K562 (cell line): ENCODE measurements at places on chromosomes 12 and 14. TPM values are rescaled to one million over a fixed set of nuclear protein-coding genes. Genes with fewer than 3 reads are reported as not detected.

Gene GLT1D1
- total RNA-seq: 0.04 and 0.07 TPM in 2 replicates

Gene ACVRL1
- 1.3 and 1.4 TPM in 2 replicates for total RNA-seq

Gene CLEC4D
- total RNA-seq: not detected in 2 replicates

Gene SAMD4A
- 6.8 TPM in 2 replicates for total RNA-seq

Gene GZMB
- total RNA-seq: 0.95 and 1.2 TPM in 2 replicates

Gene CACNA1C
- total RNA-seq: not detected in 2 replicates

Gene IFNG-AS1
- not detected in 2 replicates for total RNA-seq

Gene UBC
- 697 and 765 TPM in 2 replicates for total RNA-seq
